ENCODE measurements at places on chromosomes 1 and 21.
A peak's percentile ranks its signal among the peaks of the same experiment; 100 is the strongest.

DNA sequence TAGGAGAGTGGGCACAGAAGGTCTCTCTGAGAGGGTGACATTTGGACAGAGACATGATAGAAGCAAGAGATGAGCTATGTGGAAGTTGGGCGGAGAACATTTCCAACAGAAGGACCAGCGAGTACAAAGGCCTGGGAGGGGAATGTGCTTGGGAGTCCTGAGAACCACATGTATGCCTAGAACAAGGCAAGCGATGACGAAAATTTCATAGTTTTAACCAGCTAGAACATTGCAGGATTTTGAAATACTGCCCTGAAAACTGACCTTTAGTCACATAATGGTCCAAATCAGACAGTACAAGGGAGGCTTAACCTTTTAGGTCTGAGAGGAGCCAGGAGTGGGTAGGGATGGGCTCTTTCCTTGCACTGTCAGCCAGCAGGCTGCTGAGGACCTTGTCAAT, 68.0 kb downstream of the MRPS6 start:
- no peak for DNase-seq

GRCh38 chr1:25692560-25692959, 76.0 kb downstream of the MAN1C1 start:
- DNase-seq, result peak; percentile 50

DNA sequence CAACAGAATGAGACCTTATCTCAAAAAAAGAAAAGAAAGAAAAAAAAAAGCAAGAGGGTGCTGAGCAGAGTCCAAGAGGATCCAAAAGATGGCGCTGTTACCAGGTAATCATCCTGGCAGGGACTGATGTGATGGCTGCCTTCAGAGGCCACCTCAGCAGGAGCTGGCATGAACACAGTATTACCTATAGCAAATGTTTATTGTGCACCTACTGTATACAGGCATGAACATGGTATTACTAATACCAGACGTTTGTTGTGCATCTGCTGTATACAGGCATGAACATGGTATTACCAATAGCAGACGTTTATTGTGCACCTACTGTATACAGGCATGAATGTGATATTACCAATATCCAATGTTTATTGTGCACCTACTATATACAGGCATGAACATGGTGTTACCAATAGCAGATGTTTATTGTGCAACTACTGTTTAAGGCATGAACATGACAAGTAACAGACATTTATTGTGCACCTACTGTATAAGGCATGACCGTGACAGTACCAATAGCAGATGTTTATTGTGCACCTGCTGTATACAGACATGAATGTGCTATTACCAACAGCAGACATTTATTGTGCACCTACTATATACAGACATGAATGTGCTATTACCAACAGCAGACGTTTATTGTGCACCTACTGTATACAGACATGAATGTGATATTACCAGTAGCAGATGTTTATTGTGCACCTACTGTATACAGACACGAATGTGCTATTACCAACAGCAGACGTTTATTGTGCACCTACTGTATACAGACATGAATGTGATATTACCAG, 115.1 kb upstream of the TMEM51 start:
- DNase-seq, result no peak

GRCh38 chr1:39384305-39384704, 107.1 kb upstream of the BMP8A start:
- no peak for DNase-seq

GRCh38 chr1:151235235-151235634, 19.3 kb upstream of the PSMD4 start:
- no peak for DNase-seq

DNA sequence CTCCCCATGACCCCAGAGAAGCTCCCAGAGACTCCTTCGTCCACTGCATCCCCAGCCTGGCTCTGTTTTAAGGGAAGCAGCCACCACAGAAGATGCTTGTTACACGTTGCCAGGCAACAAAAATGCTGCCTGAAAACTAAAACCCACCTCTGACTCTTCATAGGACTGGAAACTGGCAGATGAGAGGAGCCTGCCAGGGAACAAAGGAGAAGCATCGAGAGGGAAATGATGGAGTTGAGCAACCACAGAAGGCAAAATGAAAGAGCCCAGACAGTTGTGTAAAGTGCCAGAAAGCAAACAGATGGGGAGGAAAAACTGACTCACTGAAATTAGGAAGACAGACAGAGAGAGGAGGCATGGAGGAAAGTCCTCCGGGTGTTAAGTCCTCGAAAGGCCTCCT, 118.4 kb downstream of the KCNN3 start:
- DNase-seq, result no peak

- DNase-seq, result no peak
These were observed 3.4 kb upstream of the CADM3 start for GRCh38 chr1:159168043-159168442.

DNA sequence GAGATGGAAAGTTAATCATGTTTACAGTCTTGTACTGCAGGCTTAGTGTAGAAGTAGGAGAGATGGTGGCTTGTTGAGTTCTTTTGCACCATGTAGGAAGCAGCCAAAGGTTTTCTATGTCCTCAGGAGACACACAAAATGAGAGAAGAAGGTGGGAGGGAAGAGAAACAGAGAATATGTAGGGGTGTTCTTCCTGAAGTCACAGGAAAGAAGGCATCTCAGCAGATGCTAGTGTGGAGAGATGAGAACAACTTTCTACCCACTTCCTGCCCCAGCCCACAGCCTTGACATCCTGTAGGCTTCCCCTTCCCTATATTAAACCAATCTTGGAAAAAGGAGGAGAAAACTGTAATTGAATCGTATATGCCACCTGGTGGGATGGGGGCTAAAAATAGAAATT, 217.0 kb downstream of the S1PR1 start:
- no peak for DNase-seq

DNA sequence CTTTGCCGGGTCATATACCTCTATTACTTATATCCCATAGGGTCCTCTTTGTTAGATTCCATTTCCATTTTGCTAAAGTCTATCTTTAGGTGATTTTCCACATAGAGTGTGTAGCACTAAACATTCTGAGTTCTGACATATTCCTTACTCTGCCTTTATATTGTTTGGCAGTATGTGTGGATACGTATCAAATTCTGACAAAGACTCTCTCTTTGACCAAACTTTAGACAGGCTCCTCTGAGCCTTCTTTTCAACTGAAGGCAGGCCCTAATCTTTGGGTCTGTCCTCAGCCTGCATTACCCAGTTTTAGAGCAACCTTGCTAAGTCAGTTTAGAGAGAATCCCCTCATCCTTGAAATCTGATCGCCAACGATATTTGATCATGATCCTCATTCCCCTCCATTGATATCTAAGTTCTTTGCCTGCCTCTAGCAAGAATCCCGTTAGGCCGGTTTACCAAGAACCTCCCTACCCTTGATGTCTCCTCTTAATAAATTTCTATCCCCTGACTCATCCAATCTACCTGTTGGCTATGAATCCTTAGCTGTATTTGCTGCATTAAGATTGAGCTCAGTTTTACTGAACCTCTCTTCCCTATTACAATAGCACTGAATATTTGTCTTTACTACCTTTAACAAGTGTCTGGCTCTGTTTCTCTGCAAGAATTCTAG, 10.4 kb upstream of the PPT1 start:
- no peak for DNase-seq

GRCh38 chr1:21910558-21911204, 26.4 kb downstream of the HSPG2 start:
- no peak for DNase-seq

DNA sequence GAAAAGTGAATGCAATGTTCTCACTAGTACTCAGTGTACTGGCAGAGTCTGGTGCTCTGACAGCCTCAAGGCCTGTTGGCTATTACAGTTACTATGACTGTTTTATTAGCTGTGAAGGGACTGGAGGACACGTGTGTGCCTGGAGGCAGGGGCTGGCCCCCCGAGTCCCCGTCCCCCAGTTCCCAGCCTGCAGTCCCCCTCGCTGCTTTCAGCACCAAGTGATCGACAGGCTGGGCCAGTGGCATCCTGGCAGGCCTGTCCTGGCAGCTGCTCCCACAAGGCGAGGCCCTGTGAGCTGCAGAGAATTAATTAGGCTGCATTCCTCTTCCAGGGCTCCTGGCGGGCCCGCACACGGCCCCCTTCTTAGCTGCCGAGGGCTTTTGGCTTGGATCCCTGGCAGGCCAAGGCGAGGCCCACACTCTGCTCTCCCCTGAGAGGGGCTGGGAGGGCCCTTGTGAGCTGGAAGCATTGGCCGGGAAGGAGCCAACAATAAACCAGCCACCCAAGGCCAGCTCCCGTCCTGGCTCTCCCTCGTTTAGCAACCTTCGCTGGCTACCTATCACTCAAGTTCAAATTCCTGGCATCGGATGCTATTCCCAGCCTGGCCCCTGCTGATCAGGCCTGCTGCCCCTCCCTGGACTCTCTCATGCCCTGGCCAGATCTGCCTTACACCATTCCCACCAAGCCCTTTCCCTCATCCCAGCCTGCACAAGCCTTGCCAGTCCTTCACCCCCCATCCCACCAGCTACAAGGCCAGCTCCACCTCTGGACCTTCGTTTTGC, 9.8 kb downstream of the EDN2 start:
- no peak for DNase-seq

- DNase-seq, result no peak
These were observed 86.1 kb downstream of the TTLL7 start for GRCh38 chr1:83912876-83913275.

DNA sequence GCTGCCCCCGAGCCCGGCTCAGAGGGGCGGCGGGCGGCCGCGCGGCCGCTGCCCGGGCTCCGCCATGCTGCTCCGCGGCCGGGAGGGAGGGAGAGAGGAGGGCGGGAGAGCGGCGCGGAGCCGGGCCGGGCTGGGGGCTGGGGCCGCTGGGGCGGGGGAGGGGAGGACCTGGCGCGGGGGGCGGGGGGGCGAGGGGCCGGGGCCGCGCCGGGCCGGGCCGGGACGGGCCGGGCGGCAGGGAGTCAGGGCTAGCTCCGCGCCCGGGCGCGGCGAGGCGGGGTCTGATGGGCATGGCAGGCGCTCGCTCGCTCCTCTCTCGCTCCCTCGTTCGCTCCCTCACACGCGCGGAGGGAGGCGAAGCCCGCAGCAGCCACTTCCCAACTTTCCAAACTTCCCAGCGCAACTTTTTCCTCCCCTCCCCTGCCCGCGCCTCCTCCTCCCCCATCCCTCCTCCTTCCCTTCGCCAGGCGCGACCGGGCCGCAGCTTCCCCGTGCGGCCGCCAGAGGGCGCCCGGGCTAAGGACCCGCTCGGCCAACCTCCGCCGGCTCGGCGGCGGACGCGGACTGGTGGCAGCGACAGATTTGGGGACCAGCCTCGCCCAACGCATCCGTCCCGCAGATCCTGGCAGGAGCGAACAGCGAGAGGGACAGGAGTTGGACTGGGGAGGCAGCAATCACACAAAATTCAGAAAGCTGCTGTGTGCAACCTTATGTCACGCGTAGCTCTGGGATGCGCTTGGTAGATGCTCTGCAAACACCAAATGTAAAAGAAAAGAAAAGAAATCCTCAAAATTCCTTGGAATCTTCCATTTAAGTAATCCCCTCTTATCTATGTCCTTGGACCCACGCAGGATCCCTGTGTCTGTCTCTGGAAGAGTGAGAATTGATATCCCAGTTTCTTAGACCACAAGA, at the start of gene TRABD2B:
TRABD2B (minus strand) TSS at position 97 of the 912 bp plus-strand sequence.
- peak; percentile 89 for DNase-seq

DNA sequence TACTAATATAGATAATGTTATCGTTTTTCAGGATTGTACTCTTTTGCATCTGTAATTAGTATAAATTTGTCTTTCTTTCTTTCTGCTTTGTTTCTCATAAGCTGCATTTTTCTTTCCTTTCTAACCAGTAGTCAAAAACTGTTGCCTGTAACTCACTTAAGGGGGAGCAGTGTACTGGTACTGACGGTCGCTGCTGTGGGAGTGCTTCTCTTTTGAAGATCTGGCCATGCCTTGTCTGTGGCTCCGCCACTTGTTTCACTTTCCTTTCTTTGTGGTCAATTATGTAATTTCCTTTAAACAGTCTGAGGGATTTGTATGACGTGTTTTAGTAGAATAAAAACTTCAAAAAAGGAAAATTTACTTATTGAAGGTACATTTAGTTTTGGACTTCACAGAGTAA, 37.0 kb downstream of the MIA3 start:
- DNase-seq, result peak; percentile 69

DNA sequence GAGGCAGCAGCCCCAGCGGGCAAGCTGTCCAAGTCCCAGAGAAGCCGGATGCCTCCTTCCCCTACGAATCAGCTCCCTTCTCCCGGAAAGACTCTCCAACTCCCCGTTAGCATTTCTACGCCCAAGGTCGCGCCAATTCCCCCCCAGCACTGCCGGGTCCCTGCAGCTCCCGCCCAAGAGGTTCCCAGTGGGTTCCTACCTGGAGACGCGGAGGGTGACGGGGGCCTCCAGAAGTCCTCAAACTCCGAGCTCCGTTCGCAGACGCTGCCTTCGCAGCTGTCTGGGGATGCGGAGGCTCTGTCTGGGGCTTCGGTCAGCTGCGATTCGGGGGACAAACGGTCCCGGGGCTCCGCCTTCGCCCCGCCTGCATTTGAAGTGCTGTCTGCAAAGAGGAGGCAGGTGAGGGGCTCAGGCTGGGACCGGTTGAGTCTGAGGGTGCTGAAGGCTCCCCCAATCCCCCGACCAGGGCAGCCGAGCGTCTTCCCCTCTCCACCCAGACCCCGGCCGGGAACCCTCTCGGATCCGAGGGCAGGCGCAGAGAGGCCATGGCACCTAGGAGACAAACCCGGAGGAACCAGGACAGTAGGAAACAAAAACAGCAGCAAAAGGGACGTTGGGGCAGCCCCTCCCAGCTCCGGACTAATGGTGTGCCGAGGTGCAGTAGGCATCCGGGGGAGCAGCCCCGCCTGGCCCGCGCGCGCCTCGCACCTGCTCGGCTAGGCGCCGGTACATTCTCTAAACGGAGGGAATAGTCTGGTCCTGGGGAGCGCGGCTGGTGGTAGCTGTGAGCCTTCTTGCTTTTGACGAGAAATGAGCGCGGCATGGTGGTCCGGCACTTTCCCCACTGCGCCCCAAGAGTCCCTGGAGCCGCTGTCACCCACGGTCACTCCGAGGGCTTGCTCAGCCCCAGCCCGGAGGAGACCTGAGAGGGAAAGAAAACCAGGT, 3.8 kb downstream of the GFI1 start:
- peak; percentile 42 for DNase-seq

GRCh38 chr1:18965206-18966173, 9.0 kb upstream of the IFFO2 start:
- peak; percentile 48 for DNase-seq

GRCh38 chr1:156389311-156389710, 20.3 kb downstream of the RHBG start:
- DNase-seq, result no peak

GRCh38 chr1:96096613-96097321, 624.8 kb upstream of the PTBP2 start:
- DNase-seq, result no peak
